ENCODE measurements at places on chromosomes 11 and 22.
A peak's percentile ranks its signal among the peaks of the same experiment; 100 is the strongest.

- no peak for DNase-seq
These were observed 23.6 kb downstream of the NNMT start for GRCh38 chr11:114319716-114320328.

DNA sequence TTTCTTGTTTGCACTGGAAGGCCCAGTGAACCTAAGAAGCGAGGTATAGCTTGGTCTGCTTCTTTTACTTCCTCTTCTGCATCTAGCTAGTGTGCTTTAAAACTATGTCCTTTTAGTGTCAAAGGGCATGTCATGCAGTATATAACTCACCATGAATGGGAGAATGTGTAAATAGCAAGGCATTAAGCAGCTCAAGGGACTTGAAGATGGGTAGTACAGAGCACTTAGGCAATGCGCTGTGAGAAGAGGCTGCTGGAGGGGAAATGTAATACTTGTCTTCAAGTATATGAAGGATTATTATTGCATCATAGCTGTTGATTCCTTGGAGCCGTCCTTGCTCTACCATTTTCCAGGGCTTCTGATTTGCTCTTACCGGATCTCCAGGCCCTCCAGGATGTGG, 7.6 kb downstream of the MAML2 start:
- no peak for DNase-seq

- DNase-seq: no peak
These were observed 12.0 kb downstream of the FGF3 start for GRCh38 chr11:69807106-69807815.

- no peak for DNase-seq
These were observed 20.4 kb downstream of the CCDC73 start for GRCh38 chr11:32774081-32774480.

DNA sequence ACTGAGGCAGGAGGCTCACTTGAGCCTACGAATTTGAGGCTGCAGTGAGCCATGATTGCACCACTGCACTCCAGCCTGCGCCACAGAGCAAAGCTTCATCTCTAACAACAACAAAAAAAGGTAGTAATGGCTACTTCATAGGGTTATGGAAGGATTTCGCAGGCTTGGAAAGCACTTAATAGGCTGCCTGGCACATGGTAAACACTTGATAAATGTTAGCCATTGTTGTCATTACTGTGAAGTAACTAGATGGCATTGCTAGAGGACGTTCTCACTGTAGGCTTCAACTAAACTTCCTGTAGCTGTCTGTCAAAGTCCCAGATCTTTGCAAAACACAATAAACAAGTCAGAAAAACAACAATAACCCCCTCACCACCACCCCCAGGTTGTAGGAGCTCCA, 357.2 kb upstream of the NARS2 start:
- DNase-seq: no peak

DNA sequence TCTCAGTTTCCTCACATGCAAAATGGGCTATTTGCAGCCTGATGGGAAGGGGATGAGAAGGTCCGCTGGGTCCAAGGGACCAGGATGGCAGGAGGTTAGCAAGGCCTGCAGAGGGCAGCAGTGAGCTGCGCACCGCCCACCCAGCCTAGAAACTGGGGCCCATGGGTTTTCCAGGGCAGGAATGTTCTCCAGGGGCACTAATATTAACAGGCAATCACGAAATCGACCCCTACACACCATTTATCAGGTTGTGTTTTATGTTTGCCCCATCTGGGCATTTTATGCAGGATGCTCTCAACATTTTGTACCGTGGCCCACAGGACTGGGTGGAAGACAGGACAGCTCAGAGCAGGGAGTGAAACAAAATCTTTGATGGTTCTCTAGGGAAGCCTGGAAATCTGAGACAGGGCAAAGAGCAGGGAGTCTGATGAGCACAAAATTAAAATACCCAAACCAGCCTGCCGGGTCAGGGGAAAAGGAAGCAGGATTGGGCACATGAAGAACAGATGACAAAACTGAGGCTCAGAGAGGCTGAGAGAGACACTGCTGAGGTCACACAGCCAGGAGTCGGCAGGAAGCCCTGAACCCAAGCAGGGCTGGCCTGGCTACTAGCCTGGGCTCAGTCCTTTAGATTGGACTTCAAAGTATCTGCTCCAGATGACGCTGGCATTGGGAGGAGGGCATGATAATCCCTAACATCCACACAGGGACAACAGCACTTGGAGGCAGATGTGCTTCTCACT, 1.6 kb upstream of the BCR start:
- peak; percentile 41 for DNase-seq

DNA sequence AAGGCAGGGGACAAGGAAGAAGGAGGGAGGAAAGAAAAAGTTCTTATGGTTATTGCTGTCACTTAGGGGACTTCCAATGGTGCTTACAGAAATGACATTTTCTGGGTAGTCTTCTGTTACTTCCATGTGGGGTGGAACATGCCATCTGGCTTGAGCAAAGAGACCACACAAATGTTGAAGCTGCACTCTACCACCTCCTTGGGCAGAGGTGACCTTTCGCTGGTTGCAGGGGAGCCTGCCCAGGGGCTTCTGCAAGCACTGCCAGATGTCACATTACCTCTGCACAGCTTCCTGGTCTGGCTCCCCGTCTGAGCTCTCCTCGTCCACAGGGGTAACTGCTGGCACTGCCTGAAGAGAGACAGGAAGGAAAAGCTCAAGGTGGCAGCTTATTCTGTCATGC, 32.6 kb upstream of the APOA1 start:
- DNase-seq: no peak

DNA sequence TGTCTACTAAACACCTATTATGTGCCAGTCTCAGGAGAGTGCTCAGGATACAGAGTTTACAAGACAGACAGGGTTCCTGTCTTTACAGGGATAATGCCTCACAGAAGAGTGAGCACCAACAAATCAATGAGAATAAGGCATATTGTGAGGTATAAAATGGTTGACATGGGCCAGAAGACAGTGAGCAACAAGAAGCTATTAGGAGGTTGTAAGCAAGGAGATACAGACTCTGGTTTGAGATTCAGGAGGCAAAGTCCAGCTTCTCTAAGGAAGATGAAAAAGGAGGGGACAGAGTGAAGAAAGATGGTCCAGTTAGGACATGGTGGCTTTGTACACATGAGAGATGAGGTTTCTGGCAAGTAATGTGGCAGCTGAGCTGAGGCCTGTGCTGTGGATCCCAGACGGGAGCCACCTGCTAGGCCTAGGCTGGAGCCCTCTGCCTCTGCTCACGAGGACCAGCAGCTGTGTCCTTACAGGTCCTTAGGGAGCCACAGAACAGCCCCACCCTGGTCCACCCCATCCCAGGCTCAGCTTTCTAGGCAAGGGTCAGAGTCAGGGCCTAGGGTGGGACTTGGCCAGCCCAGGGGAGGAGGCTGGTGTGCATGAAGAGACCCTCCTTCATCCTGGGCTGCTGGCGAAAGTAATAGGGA, 110.5 kb downstream of the ZNF280B start:
- no peak for DNase-seq

- no peak for DNase-seq
These were observed 24.0 kb downstream of the CBX7 start for GRCh38 chr22:39128508-39128907.

- DNase-seq: no peak
These were observed 120.8 kb downstream of the NECTIN1 start for GRCh38 chr11:119608201-119608600.

GRCh38 chr11:117807482-117808327, 10.7 kb upstream of the DSCAML1 start:
- peak; percentile 59 for DNase-seq

Data from activated effector memory CD4-positive, alpha-beta T cell treated with Interleukin-2 at 50 U/mL for 16 hours (primary cell).